ENCODE measurements at places on chromosomes 7 and 10.
A peak's percentile ranks its signal among the peaks of the same experiment; 100 is the strongest.

DNA sequence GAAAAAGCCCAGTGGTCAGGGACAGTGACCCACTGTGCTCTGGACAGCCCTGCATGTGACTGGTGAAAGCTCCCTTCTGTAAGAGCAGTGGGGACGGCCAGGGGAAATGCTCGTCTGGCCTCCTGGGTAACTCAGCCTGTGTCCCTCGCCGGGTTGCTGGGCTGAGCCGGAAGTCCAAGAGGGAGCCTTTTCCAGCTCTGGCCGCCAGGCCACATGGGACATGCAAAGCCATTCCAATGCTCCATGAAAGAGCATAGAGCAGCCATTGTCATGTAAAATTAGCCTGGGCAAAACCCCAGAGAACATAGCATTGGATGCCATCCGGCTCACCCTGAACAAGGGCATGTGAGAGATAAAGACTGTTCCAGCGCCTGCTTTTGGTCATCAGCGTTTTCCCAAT is 64.9 kb upstream of the ADRB1 start:
- DNase-seq: no peak

- no peak for DNase-seq
Observed at GRCh38 chr10:44279426-44280126, 105.3 kb downstream of the CXCL12 start.

- no peak for DNase-seq
Observed at GRCh38 chr10:71338728-71339495, 19.9 kb downstream of the SLC29A3 start.

DNA sequence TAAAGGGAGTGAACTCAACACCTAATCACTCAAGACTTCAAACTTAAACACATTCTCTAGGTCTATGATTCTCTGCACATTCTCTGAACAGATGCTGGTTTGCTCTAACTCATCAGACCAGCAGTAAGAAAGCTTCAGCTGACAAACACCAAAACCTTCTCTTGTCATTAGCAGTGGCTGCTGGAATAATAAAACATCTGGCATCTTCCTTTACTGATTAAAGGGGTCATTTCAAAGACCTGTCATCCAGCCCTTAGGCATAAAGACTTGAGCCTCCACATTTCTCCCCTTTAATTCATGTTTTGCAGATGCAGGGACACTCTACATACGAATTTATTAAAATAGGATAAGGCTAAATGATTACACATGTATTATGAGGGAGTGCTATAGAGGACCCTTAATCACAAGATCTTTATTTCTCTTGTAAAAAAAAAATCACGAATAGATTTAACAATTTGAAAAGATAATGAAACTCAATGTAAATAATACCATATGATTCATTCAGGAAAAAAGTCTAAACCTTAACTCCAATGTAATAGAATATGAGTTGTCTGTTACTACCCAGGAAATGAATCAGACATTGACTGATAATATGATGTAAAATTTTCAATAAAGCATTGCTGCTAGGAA is 152.4 kb upstream of the GNAI1 start:
- DNase-seq: no peak

DNA sequence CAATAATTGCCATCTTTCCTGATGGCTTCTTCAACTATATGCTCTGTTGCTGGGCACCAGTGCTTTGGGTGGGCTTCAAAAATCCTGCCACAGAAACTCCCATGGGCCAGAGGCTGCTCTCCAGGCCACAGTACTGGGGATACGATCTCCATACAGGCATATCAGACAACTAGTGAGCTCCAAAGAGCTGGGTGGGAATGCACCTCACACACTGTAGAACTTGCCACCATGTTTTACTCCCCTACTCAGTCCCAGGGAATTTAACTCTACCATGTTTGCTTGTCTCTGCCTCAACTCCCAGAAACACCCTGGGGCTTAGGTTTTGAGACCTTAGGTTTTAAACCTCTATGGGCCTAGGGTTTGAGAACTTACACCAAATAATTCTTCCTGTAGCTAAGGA is 20.5 kb upstream of the TRUB1 start:
- no peak for DNase-seq

DNA sequence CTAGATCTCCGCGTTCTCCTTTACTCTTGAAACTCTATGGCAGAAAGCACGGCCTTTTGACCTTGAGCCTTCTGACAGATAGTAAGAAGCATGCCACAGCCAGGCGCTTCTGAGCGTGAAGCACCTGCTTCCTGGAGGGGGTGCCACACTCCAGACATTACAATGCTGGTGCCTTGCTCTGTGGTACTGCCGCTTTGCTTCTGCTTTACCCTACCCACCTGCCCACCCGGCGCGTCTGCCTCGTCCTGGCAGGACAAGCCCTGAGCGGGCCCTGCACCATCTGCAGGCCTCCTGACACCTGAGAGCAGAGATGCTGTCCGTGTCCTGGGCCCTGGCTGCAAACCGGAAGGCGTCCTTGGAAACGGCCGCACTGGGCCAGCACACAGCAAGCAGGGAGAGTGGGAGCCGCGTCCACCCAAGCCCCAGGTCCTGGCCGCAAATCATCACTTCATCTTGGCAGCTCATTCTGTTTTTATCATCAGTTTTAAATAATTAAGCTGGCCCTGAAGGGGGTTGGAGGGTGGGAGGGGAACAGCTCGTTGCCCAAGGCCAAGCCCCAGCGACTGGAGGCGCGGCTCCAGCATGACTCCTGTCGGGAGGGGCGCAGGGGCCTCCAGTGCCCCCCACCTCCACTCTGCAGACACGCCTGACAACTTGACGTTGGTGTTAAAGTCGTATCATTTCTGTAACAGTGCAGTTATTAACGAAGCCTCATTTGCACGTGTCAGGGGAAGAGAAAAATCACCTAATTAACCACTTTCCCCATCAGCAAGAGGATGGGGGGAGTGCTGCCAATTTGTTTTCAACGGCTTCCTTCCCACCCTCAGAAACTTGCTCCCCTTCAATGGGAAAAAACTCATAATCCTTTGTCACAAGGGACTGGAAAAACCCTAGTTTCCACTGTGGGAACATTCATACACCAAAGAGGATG is 132.2 kb downstream of the MAD1L1 start:
- peak; percentile 22 for DNase-seq

GRCh38 chr7:729140-730000 is 2.3 kb upstream of the PRKAR1B start:
- DNase-seq: no peak

GRCh38 chr10:29084681-29085307 is 204.1 kb upstream of the LYZL1 start:
- no peak for DNase-seq

- DNase-seq: no peak
Observed at GRCh38 chr7:84422790-84423189, 228.2 kb upstream of the SEMA3A start.

GRCh38 chr10:120987359-120987758 is 136.2 kb downstream of the WDR11 start:
- DNase-seq: no peak

DNA sequence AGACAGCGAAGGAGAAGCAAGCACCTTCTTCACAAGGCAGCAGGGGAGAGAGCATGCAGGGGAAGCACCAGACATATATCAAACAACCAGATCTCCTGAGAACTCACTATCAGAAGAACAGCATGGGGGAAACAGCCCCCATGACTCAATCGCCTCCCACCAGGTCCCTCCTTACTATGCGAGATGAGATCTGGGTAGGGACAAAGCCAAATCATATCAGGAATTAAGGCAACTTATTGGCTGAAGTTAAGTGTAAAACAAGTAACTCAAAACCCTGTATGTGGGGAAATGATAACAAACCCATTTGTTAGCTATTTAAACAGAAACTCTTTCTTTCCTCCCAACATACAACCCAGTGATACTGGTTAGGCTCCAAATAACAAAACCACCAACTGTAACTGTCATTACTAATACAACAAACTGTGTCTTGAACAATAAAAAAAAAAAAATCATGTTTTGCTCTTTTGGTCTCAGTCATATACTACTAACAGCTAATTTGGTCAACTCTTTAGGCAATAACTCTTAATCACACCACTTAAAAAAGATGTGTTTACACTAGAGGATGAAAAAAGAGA is 57.8 kb downstream of the MINDY3 start:
- no peak for DNase-seq

DNA sequence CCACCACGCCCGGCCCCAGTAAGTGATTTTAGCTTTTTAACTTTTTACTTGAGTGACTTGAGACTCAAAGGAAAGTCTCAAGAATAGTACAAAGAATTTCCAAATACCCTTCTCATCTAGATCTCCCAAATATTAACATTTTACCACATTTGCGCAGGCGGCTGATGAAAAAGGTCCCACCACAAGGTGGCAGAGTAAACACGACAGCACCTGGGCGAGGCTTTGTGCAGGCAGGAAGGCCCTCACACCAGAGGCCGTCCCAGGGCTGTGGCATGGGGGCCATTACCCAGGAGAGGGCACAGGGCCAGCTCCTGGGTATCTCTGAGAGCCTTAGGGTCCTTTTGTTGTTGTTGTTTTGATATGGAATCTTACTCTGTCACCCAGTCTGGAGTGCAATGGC is 50.0 kb upstream of the WIPI2 start:
- no peak for DNase-seq

- DNase-seq: no peak
Observed at GRCh38 chr7:21550821-21551531, 8.1 kb downstream of the DNAH11 start.

DNA sequence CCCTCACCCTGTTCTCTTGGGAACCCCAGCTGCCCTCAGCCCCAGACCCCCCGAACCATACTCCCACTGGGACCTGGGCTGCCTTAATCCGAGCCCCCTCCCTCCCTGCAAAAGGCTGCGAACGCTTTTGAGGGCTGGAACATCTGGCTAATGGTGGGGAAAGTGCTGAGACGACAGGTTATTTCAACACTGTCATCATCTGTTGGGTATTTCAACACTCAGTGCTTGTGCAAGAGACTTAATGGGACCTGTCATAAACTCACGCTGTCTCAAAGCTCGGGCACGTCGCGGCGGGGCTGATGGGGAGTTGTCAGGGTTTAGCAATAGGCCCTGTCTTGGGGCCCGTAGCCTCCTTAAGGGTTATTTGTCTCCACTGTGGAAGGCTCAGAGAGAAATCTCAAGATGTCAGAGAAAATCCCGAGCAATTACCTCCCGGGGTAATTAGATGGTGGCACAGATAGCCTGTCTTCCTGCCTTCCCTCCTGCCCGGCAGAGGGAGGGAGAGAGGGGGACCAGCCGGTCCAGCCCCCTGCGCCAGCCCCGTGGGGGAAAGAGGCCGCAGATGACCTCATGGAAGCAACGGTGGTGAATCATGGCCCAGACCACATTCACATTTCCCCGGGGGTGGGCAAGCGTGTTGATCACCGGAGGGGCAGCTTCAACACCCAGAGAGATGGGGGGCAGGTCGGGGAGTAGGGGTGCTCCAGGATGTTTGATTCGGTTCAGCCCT is 88.7 kb upstream of the MYL10 start:
- no peak for DNase-seq

- no peak for DNase-seq
Observed at GRCh38 chr7:34135924-34136323, 230.6 kb downstream of the BMPER start.

DNA sequence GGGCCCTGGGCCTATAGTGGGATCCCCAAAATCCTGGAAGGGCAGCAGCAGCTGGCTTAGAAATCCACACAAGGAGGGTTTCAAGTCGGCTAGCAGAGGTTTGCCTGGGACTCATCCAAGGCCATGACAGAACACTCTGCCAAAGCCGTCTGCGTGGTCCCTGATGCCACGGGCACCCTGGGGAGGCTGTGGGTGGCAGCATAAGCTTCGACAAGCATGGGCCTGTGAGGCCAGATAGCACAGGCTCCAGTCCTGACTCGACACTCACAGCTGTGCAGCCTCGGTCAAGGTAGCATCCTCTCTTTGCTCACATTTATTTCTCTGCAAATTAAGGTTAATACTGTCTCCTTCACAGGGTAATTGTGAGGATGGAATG is 138.3 kb downstream of the JCAD start:
- DNase-seq: no peak

DNA sequence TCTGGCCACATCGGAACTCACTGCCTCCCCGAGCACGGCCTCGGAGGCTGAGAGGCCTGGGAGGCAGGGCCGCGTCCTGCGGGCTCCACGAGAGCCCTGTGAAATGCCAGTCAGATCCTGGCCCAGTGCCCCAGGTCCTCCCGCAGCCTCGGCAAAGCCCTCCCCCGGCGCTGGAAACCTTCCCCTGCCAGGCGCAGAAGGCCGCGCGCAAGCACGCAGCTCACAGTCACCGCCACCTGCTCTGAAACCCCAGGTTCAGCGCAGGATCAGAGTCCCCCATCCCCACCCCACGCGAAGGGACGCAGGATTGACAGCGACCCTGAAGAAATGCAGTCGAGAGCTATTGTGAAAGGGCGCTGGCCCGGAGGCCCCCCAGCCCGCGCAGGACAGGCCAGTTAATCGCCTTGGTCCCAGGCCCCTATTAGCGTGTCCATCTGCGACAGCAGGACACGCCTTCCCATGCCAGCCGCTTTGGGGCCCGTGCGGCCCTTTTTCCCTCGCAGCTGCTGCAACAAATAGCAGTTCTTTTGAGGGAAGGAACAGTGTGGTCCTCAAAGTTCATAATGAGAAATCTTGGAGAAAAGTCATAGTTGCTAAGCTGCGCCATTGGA is 13.5 kb upstream of the EGFR start:
- no peak for DNase-seq

- DNase-seq: no peak
Observed at GRCh38 chr10:103811463-103811862, 43.9 kb downstream of the SH3PXD2A start.

GRCh38 chr10:14695847-14696480 is 78.7 kb downstream of the FAM107B start:
- DNase-seq: no peak

DNA sequence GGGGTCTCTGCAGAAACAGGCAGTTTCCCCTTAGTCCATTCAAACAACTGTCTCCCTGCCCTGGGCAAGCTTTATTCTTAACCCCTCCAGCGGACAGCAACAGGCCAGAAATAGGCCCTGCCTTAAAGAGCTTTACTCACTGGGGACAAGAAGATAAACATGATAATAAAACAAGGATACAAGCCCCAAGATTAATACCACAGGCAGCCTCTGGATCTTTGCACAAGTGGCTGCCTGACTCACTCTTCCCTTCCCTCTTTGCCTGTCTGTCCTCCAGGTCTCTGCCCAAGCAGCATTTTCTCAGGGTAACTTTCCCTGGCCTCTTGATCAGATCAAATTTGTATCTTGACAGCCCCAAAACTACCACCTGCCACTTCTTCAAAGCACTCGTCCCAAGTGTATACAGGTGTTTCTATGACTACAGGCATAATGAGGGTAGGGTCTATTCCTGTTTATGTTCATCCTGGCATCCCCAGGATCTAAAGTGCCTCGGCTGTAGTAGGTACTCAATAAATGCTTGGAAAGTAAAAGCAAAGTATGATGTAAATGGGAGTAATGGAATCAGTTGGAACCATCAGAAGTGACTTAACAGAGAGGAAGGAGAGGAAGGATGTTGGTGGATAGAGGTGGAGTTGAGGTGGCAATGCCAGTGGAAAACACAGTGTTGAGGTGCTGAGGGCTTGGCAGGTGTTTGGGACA is 7.0 kb upstream of the CAMK2G start:
- no peak for DNase-seq

- DNase-seq: no peak
Observed at GRCh38 chr7:42108803-42109528, 128.0 kb downstream of the GLI3 start.

GRCh38 chr10:67606572-67606971 is 89.4 kb downstream of the CTNNA3 start:
- no peak for DNase-seq

GRCh38 chr10:62155054-62155680 is 113.5 kb downstream of the RTKN2 start:
- no peak for DNase-seq

GRCh38 chr7:98213296-98213887 is 2.2 kb downstream of the BHLHA15 start:
- no peak for DNase-seq

Data from effector CD8-positive, alpha-beta T cell (primary cell).